Ecto neural progenitor cell (in vitro differentiated cells): ENCODE measurements at places on chromosomes 2 and 18.

- no peak for DNase-seq
Observed at GRCh38 chr2:6933911-6934310, 16.7 kb downstream of the RNF144A start.

GRCh38 chr18:79947881-79948610 lies 3.4 kb downstream of the SLC66A2 start:
- no peak for DNase-seq

GRCh38 chr2:241315879-241316631 lies at the start of gene SEPTIN2:
TSS of gene SEPTIN2 (plus strand) at chr2:241315925. CDS start at chr2:241324233, 8,308 bp downstream.
- DNase-seq = peak; percentile 89

GRCh38 chr2:179898873-179899272 lies 37.5 kb upstream of the ZNF385B start:
- DNase-seq = no peak
